CD4-positive, alpha-beta T cell treated with Interleukin-4 for 1 hour (primary cell): ENCODE measurements at places on chromosomes 13 and 19.

DNA sequence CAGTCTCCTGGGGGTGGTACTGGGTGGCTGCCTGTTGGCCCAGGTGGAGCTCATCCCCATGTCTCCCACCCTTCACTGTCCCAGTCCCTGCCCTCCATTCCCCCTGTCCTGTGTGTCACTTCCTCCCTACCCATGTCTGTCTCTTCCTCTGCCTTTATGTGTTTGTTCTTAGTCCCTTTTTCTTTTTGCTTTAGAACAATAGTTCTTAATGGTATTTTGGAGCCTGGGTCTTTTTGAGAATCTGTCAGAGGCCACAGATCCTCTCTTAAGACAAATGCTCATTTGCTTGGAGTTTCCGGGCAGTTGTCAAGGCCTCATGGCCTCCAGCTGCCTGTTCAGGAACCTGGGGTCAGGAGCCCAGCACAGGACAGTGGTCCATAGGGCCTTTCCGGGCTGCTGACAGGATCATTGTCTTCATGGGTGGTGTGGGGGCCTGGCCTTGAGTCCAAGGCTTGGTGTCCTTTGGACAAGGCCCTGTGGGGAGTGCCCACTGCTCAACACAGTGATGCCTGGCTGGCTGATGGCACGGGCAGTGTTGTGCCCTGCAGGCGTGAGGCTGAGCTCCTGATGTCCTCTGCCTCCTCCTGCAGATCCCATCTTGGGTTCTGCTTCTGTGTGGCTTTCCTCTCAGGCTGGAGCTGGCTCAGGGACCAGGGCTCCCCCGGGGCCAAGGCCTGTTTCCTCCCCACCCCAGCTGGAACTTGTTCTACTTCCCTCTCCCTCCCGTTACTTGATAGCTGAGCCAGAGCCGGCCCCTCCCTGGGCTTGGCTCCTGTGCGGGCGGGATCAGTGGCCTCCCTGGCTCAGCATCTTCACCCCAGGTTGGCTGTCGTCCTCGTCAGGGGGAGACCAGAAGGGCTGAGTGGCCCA, 3.5 kb downstream of the EGLN2 start:
- DNase-seq = no peak

GRCh38 chr19:17926044-17926443, 6.8 kb upstream of the CCDC124 start:
- no peak for DNase-seq

DNA sequence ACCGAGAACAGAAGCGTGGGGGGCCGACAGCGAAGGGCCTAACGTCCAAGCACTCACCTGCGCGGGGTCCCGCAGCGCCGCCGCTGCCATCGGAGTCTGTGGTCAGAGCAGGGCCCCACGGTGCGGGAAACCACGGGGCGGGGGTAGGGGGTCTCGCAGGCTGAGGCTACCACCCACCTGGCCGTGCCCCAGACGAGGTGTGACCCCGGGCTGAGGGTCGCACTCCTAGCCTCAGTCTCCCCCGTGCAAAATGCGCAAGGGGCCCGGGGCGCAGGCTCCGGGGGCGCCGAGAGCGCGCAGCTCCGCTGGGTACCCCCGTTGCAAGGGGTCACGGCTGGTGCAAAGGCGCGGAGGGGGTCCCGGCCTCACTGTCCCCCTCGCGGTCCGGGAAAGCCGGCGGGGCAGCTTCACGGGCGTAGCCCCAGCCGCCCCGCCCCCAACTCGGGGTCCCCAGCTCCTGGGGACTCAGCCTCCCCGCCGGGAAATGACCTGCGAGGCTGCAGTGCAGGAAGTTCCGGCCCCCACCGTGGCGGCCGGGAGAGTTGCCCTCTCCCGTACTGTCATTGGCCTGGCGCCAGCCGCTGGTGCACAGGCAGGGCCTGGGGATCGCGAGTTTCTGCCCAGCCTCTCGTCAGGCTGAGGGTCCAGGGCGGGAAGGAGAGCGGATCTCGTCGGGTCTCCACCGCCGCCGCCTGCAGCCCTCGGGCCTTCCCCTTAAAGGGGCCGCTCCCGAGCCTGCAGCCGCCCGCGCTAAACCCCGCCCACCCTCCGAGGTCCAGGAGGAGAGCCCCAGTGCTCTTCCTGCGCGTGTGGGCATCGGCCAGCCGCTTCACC, at the start of gene ZNF792:
TSS of gene ZNF792 (minus strand) at position 657 of the 834 bp plus-strand sequence. CDS start at position 90, 567 bp downstream.
- DNase-seq = peak; percentile 39

DNA sequence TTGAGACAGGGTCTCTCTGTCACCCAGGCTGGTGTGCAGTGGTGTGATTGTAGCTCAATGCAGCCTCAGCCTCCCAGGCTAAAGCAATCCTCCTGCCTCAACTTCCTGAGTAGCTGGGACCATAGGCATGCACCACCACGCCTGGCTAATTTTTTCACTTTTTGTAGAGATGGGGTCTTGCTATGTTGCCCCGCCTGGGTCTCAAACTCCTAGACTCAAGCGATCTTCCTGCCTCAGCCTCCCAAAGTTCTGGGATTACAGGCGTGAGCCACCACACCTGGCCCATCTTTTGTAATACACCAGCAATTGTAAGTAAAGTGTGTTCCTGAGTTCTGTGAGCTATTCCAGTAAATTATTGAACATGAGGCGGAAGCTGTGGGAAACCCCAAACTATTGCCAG, 6.7 kb downstream of the PLA2G4C start:
- DNase-seq = no peak
